Osteoblast (primary cell): ENCODE measurements at places on chromosomes 1 and 21.

DNA sequence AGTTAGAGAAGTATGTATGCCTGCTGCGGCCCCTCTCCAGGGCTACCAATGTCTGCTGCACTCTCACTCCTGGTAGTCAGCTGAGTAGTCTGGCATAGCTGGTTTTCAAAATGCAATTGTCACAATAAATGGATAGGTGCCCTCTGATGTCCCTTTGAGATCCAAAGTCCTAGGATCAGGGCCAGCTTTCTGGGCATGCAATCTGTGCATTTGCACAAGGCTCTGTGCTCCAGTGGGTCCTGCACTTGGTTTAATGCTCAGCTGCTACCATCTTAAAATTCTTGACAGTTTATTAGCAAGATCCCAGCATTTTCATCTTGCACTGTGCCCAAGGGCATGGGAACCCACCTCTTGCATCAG, 233.8 kb downstream of the LTN1 start:
- no peak for DNase-seq

DNA sequence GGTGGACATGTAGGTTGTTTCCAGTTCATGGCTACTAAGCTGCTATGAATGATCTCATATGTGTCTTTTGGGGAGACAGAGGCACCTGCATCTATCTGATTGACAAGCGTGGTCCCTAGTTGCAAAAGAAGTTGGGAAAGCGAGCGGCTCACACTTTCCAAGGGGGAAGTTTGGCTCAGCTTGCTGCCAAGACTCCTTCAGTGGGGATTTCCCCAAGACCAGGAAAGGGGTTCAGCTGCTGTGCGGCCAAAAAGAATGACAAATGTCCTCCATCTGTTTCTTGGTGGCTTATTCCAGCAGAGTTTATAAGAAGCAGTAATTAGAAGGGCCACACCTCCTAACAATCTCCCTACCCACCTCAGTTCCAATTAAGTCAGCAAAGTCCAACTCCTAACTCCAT, 128.5 kb upstream of the GALNT2 start:
- DNase-seq, result no peak

DNA sequence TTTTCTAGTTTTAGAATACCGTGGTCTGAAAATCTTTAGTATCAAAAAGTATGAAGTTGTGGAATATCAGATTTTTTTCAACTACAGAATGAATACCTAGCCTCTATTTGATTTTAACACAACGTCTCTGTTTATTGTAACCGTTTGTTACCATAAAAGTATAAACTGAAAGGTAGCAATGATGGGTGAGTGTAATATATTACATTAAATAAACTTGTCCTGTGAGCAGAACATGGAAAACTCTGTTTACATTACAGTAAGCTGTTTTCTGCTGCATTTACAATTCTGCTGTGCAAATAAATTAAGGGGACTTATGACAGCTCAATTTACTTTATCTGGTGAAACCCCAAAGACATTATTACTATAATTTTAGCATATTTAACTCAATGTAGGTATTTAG, 62.5 kb downstream of the CHRM3 start:
- DNase-seq, result no peak

GRCh38 chr1:217272385-217272784, 358.5 kb downstream of the GPATCH2 start:
- peak; percentile 37 for DNase-seq

GRCh38 chr1:8207202-8207601, 110.7 kb upstream of the SLC45A1 start:
- DNase-seq, result no peak
